C1 segment of cervical spinal cord (tissue), 14 donors: ENCODE measurements at places on chromosomes 2 and 18.

- no peak for DNase-seq
Observed at GRCh38 chr2:166803373-166804000, 84.8 kb upstream of the XIRP2 start.

GRCh38 chr18:5974696-5975095 lies 79.4 kb upstream of the TMEM200C start:
- DNase-seq = no peak

DNA sequence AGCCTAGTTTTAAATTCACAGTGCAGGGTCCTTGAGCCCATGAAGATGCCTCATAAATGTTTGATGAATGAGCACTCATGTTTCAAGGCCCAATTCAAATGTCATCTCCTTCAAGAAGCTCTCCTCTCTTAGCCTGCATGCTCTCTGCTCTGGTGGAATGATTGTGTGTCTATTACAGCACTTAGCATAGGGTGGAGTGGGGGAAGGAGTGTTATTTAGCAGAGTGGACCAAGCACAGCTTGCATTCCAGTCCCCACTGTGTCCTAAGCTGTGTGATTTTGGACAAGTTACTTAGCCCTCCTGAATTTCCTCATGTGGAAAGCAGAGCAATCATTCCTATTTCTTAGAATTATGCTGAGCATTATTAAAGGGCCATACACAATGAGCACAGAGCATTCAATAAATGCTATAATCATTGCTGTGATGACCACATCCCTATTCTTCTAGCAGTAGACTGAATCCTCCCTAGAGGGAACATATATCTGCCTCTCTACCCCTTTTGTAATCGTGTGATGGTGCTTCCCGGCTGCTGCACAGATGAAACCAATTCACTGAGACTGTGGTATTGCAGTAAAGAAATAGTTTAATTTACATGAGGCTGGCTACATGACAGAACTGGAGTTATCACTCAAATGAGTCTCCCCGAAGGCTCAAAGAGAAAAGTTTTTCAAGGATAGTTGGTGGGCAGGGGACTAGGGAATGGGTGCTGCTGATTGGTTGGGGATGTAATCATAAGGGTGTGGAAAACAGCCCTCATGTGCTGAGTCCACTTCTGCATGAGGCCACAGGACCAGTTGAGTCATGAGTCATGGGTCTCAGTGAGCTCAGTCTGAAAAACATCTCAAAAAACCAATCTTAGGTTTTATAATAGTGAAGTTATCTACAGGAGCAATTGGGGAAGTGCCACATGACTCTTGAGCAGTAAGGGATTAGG lies 173.4 kb upstream of the NDUFV2 start:
- no peak for DNase-seq

GRCh38 chr2:138228101-138228500 lies 263.8 kb downstream of the HNMT start:
- DNase-seq = no peak

DNA sequence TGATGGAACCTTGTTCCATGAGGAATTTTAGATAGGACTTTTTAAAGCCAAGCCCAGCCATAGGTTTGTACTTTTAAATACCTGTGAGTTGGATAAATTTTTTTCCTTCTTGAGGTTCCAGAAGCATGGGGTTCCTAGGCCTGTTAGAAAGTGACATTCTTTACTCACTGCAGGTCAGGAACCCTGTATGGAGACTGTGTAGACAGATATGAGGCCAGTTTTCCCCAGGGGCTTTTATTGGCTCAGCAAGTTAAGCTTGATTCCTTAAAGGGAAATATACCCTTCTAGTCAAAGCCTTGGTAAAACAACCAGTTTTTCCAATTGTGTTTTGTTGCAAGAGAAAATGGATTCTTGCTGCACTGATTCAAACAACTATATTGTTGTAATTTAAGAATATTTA lies 38.4 kb upstream of the GMCL1 start:
- DNase-seq = no peak

DNA sequence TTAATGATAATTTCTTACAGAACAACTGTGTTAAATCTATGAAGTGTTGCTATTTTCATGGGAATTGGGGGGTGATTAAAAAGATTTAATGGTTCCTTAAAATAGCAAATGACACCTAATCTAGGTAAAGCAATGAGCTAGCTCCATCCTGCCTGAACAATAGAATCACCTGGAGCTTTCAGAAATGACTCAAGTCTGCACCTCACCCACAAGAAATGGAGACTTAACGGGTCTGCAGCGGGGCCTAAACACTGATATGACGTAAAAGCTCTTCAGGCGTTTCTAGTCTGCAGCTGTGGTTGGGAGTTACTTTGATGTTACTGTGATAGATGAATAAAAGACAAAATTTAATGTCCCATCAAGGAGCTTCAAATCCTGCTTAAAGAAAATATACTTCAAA lies 328.2 kb downstream of the RND3 start:
- DNase-seq = no peak

GRCh38 chr2:219133976-219134375 lies 26.6 kb downstream of the NHEJ1 start:
- DNase-seq = no peak

DNA sequence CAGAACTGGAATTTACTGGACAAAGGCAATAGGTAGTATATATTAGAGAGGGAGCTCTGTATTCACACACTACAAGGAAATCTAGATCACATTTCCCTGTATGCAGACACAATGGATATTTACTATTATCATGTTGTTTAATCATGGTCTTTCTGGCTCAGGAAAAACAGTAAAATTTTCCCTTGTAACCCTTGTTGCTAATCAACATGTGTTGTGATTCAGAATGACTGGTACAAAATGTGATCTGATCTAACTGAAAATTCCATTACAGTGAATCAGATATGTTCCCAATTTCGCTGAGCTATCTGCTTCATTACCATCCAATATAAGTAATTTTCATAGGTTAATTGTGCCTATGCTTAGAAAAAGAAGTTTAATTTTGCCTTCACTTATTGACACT lies 1109.7 kb downstream of the LRP1B start:
- DNase-seq = no peak

DNA sequence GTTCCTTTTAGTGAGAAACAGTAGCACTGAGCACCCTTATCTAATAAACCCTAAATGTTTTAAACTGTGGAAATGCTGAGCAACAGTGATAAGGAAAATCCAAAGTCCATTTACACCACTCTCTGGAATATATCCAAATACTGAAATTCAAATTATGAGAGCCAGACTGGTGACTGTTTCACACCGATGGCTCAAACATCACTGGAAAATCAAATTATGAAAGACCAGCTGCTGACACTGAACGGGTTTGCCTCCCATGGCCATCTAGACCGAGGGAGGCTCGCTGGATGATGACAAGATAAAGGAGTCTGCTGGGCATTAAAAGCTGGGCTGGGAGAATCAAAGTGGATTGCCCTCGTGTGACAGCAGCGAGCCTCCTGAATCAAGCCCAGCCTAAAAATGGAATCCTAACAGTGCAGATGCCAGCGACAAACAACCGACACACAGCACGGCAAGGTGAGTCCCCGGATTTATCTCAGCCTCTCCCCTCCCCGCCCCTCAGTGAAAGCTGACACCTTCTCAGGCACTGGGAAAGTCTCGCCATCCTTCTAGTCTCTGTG lies 30.3 kb downstream of the SERPINE2 start:
- DNase-seq = no peak
